ENCODE measurements at places on chromosomes 1 and 21. TPM values are rescaled to one million over a fixed set of nuclear protein-coding genes. Genes with fewer than 3 reads are reported as not detected.

- H3K4me3 ChIP-seq = no peak overlapping the region
- H3K27ac ChIP-seq = no peak overlapping the region
- peaks cover 25% of the 10 kb centered on the region for H3K36me3 ChIP-seq
- H3K27me3 ChIP-seq = no peaks in the 10 kb centered on the region
Measured at GRCh38 chr1:43536864-43537358, 6.2 kb downstream of the PTPRF start.

DNA sequence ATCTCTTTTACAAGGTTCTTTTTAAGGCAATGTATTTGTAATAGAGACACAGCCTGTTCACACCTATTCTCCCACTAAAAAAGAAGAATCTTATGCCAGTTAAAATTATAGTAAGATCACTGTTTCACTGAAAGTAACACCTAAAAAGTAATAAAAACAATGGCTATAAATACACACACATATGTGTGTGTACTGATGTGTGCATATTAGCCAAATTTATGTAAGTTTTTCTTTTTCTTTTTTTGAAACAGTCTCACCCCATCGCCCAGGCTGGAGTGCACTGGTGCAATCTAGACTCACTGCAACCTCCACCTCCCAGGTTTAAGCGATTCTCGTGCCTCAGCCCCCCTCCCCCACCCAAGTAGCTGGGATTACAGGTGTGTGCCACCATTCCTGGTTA lies 56.8 kb upstream of the SLC30A10 start:
- no peak overlapping the region for H3K4me3 ChIP-seq
- no peaks in the 10 kb centered on the region for H3K4me1 ChIP-seq
- no peaks in the 10 kb centered on the region for H3K27me3 ChIP-seq
- H3K27ac ChIP-seq = no peak overlapping the region
- H3K36me3 ChIP-seq = peaks cover 48% of the 10 kb centered on the region

DNA sequence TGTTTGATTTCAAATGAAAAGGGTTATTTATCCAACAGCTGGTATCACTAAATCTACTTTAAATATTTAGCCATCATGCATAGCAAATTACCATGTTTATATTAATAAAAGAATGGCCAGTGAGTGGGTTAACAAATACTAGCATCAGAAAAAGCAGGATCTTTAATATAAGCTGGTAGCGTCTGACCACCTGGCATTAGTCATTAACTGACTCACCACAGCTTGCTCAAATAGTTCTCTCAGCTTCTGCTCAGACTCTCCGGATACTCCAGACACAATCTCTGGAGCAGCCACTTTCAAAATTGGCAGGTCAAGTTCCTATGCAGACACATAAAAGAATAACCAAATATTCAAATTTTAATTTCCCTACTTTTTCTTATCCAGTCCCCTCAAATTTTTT lies 29.6 kb downstream of the NVL start:
- no peak overlapping the region for H3K27ac ChIP-seq
- H3K4me3 ChIP-seq = no peak overlapping the region
- H3K4me1 ChIP-seq = no peaks in the 10 kb centered on the region
- peaks cover 89% of the 10 kb centered on the region for H3K36me3 ChIP-seq

- peak overlapping the region; percentile 35 for H3K4me3 ChIP-seq
- peak; percentile 87 for DNase-seq
- peaks cover 7% of the 10 kb centered on the region for H3K4me1 ChIP-seq
- no peak overlapping the region for H3K27ac ChIP-seq
Measured at GRCh38 chr1:50420689-50421365, 2.4 kb downstream of the DMRTA2 start.

GRCh38 chr1:100862591-100862990 lies 32.1 kb downstream of the EXTL2 start:
- no peaks in the 10 kb centered on the region for H3K36me3 ChIP-seq
- no peaks in the 10 kb centered on the region for H3K27me3 ChIP-seq
- no peak overlapping the region for H3K4me3 ChIP-seq
- H3K4me1 ChIP-seq = peaks cover 6% of the 10 kb centered on the region

- H3K27me3 ChIP-seq = no peaks in the 10 kb centered on the region
- no peak overlapping the region for H3K4me3 ChIP-seq
- H3K4me1 ChIP-seq = no peaks in the 10 kb centered on the region
- H3K27ac ChIP-seq = no peak overlapping the region
- DNase-seq = no peak
Measured at GRCh38 chr1:2837823-2838222, 36.3 kb upstream of the TTC34 start.

GRCh38 chr1:245742896-245743295 lies 588.1 kb downstream of the KIF26B start:
- DNase-seq = no peak
- no peak overlapping the region for H3K4me3 ChIP-seq
- no peak overlapping the region for H3K27ac ChIP-seq
- H3K4me1 ChIP-seq = no peaks in the 10 kb centered on the region
- H3K36me3 ChIP-seq = no peaks in the 10 kb centered on the region

DNA sequence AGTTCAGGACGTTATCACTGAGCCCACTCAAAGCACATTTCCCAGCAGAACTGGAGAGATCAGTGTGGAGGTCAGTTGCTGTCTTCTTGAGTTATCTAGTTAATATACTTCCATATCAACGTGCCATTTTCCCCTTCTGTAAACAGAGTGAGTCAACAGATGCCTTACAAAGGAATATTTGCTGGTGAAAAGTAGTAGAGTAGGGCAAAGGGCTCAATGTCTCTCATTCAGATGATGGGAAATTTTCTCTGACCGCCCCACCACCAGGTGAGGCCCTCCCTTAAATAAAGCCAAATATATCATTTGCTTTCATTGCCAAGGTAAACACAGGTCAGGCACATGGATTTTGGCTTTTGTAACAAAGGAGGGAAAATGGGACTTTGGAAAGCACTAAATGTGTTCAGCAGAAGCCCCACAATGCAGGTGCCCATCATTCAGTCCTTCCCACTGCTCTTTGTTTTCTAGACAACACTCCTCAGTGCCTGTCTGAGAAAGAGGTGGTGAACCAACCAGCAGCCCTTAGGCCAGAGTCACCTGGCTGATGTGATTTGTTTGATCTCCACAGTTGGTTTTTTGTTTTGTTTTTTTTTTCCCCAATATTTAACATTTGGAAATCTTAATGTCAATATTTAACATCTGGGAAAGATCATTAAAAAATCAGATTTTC lies 40.5 kb upstream of the SAMD13 start:
- H3K4me3 ChIP-seq = no peak overlapping the region
- H3K36me3 ChIP-seq = no peaks in the 10 kb centered on the region
- no peaks in the 10 kb centered on the region for H3K4me1 ChIP-seq
- DNase-seq = no peak
- no peaks in the 10 kb centered on the region for H3K27me3 ChIP-seq

GRCh38 chr1:45718289-45718688 lies 30.3 kb downstream of the TMEM69 start:
- no peaks in the 10 kb centered on the region for H3K4me1 ChIP-seq
- no peak overlapping the region for H3K4me3 ChIP-seq
- no peak for DNase-seq
- H3K36me3 ChIP-seq = peaks cover 8% of the 10 kb centered on the region

- H3K4me1 ChIP-seq = no peaks in the 10 kb centered on the region
- H3K27me3 ChIP-seq = no peaks in the 10 kb centered on the region
- H3K27ac ChIP-seq = no peak overlapping the region
- DNase-seq = no peak
- no peaks in the 10 kb centered on the region for H3K36me3 ChIP-seq
Measured at GRCh38 chr1:111474521-111474920, 737 bp downstream of the C1orf162 start.

DNA sequence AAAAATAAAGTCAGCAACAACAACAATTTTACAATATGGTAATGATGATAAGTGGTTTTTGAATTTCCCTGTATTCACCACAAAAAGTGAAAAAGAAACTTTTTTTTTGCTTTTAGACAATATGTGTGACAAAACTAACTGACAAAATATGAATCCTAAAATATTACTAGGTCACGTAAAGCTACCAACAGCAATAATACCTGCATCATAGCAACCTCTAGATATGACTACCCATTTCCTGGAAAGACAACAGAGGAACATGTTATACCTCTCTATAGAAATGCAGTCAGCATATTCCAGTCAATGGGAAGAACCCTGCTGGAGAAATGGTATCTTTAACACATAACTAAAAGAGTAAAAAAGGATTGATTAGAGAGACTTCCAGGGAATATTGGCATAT lies 73.7 kb downstream of the PDE4B start:
- no peaks in the 10 kb centered on the region for H3K27me3 ChIP-seq
- no peak overlapping the region for H3K27ac ChIP-seq
- H3K36me3 ChIP-seq = no peaks in the 10 kb centered on the region
- H3K4me3 ChIP-seq = no peak overlapping the region

- no peak for DNase-seq
- peaks cover 6% of the 10 kb centered on the region for H3K4me1 ChIP-seq
- no peak overlapping the region for H3K27ac ChIP-seq
- H3K27me3 ChIP-seq = no peaks in the 10 kb centered on the region
- no peaks in the 10 kb centered on the region for H3K36me3 ChIP-seq
Measured at GRCh38 chr1:18007391-18008041, 100.1 kb upstream of the IGSF21 start.

DNA sequence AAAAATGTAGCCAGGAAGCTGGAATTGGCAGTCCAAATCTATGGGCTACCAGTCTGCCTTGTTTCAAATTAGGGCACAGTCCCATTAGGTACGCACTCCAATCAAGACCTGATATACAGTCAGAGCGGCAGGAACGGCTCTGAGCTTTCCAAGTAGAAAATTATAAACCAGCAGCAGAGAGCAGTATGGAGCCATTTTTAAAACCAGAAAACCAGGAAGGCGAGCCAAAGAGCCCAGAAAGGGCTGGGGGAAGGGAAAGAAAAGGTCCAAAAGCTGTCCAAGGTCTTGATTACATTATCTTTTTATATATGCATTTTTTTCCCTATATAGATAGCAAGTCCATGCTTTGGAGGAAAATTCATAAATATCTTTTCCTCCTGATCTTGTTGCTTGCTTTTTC lies 719.0 kb downstream of the RWDD3 start:
- peak; percentile 59 for DNase-seq
- no peaks in the 10 kb centered on the region for H3K36me3 ChIP-seq
- H3K4me3 ChIP-seq = no peak overlapping the region
- no peaks in the 10 kb centered on the region for H3K4me1 ChIP-seq
- no peaks in the 10 kb centered on the region for H3K27me3 ChIP-seq

GRCh38 chr1:226643611-226644540 lies 95.2 kb downstream of the ITPKB start:
- no peaks in the 10 kb centered on the region for H3K27me3 ChIP-seq
- H3K27ac ChIP-seq = no peak overlapping the region
- peaks cover 27% of the 10 kb centered on the region for H3K36me3 ChIP-seq
- no peaks in the 10 kb centered on the region for H3K4me1 ChIP-seq
- no peak overlapping the region for H3K4me3 ChIP-seq
- no peak for DNase-seq

OLIG2 gene
- 0.59 TPM for total RNA-seq

S100A11 gene
- total RNA-seq = 163 TPM

CAMK1G gene
- total RNA-seq = 0.50 TPM

LCE3D gene
- total RNA-seq = not detected

DYNLT5 gene
- total RNA-seq = 1.7 TPM

TMEM63A gene
- 232 TPM for total RNA-seq

Measured in endodermal cell (in vitro differentiated cells).